HCT116 (cell line): ENCODE measurements at places on chromosomes 13 and 19.

DNA sequence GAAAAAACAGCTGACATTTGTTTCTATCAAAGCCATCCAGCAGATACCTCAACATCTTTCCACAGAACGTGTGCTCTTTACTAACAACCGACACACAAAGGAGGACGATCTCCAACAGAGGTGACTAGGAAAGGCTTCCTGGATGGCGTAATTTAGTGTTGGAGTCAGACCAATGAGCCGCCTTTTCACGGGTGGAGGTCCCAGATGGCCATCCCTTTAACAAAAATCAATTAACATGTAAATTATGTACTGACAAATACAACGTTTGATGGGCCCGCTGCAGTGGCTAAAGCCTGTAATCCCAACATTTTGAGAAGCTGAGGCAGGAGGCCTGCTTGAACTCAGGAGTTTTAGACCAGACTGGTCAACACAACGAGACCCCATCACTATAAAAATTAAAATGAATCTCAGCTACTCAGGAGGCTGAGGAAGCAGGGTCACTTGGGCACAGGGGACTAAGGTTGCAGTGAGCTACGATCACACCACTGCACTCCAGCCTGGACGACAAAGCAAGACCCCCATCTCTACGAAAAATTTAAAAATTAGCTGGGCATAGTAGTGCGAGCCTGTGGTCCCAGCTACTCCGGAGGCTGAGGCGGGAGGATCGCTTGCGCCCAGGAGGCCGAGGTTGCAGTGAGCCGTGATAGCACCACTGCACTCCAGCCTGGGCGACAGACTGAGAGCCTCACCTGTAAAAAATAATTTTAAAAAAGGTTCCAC lies 1.2 kb upstream of the DPY19L3 start:
- no peak for DNase-seq

DNA sequence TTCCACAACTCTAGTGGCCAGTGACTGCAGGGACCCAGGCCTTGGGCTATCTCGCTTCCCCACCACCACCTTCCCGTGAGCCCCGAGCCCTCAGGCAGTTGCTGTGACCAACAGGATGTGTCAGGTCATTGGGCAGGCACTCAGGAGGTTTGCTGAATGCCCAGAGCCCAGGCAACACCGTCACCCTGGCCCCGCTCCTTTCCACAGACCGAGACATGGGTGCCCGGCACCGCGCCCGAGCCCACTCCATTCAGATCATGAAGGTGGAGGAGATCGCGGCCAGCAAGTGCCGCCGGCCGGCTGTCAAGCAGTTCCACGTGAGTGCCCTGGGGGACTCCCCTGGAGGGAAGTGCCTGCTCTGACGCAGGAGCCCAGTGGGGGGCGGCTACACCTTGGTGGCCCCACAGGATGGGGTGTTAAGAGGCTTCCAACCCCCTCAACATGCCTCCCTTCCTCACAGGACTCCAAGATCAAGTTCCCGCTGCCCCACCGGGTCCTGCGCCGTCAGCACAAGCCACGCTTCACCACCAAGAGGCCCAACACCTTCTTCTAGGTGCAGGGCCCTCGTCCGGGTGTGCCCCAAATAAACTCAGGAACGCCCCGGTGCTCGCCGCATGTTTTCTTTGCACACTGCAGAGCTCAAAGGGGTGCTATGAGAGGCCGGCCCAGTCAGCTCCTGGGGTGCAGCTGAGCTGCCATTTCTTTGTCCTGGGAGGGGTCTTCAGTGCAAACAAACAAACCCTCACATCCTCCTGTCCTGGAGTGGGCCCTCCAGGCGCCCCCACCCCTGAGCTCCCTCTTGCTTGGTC lies 3.2 kb downstream of the RPL18A start:
- no peak for DNase-seq

DNA sequence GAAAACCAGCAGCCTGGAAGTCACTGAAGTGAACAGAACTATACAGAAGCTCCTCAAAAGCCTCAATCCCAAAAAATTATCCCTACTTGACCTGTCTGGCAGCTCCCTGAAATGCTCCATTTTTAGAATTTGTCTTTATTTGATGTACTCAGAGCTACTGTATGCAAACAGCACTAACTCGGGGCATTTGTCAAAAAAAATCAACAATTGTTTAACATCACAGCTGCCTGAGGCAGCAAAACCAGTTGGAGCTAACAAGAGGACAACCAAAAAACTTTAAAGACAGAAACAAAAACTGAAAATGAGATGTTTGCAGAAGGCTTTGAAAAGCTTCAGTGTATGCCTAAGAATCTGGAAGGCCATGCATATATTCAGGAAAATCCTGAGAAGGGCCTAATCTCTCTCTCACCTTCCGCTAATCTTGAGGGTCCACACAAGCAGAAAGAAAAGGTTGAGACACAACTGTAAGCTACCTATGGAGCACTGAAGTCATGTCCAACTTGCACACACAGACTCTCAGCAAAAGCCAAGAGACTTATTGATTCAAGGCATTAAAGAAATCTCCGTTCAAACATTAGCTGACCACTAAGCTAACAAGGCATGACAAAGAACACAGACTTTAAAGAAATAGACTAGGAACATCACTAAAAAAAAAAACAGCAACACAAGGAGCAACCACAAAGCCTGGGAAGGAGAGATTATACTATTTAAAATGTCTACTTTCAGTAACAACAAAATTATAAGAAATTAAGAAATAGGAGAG lies 16.1 kb downstream of the VWA8 start:
- DNase-seq: no peak

- no peak for DNase-seq
Measured at GRCh38 chr19:36837176-36837905, 846 bp downstream of the ZNF790 start.

- no peak for DNase-seq
Measured at GRCh38 chr19:31586282-31586681, 237.0 kb upstream of the TSHZ3 start.

DNA sequence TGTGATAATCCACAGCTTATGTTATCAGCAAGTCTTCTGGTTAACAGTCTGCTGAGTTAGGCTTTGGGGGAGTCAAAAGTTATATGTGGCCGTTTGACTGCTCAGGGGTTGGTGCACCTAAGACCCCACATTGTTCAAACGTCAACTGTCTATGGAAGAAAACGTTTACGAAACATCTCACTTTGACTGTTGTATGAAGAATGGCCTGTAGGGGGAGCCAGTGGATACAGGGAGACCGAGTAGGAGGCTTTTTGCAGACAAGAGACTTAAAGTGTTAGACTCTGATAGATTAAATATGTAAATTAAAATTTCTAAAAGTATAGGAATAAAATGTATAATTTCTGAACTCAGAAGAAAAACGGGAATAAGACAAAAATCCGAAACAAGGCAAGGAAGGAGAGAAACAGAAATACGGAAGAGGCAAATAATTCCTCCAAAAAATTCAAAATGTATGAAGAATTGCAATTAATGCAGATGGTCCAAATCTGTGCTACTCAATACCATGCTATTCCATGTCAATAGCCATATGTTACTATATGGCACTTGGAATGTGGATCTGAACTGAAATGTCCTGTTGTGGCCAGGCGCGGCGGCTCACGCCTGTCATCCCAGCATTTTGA lies 37.8 kb downstream of the TNFSF14 start:
- peak; percentile 77 for DNase-seq

- no peak for DNase-seq
Measured at GRCh38 chr13:89966524-89966923, 1381.0 kb upstream of the MIR17HG start.

- no peak for DNase-seq
Measured at GRCh38 chr13:90534617-90535370, 812.7 kb upstream of the MIR17HG start.

DNA sequence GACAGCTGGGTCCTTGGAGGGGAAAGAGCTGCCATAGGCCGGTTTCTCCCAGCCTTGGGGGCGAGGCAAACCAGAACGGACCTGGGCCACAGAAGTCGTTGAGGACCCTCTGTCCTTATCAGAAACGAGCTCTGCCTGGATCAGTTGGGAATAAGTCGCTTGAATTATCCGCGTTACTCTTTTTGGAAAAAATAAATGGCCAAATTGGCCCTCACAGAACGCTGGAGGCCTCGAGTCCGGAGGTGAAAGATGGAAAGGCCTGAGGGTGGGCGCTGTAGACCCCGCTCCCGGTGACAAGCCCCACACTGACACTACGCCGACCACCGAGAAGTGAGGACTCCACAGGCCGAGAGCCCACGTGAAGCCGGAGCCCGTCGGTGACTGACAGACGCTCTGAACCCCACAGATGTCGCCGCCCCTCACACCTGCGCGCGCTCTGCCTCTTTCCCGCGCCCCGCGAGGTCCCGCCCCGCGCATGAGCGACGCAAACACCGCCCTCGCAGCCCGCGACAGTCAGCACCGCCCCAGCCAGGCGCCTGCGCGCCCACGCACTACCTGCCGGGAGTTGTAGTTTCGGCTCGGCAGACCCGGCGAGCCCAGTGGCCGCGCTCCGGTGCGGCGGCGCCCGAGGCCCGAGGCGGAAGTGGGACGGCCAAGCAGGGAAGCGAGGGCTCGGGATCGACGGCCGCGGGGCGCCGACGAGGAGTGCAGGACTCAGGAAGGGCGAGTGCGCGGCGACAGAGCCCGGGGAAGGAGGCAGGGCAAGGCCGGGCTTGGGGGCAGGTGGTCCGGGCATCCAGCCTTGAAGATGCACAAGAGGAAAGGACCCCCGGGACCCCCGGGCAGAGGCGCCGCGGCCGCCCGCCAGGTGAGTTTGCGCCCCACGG lies at the start of the genes BRME1 and CC2D1A:
Gene BRME1, minus strand, starts transcription at position 484 of the 887 bp plus-strand sequence. CDS start 1,225 bp downstream, outside the sequence.
Gene CC2D1A, plus strand, starts transcription at position 568 of the 887 bp plus-strand sequence. Its CDS starts 241 bp downstream, at position 809.
- DNase-seq: peak; percentile 76

GRCh38 chr13:93736081-93736480 lies 509.5 kb downstream of the GPC6 start:
- no peak for DNase-seq

GRCh38 chr13:113361406-113361805 lies 2.5 kb downstream of the GRTP1 start:
- no peak for DNase-seq

DNA sequence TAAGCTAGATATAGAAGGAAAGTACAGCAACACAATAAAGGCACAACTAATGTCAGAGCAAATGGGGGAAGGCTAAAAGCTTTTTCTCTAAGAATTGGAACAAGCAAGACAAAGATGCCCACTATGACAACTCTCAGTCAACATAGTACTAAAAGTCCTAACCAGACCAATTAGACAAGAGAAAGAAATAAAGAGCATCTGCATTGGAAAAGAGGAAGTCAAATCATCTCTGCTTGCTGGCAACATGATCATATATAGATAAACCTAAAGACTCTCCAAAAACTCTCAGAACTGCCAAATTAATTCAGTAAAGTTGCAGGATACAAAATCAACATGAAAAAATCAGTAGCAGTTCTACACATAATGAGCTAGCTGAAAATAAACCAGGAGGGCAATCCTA lies 542.0 kb downstream of the DIAPH3 start:
- DNase-seq: no peak

GRCh38 chr13:112741835-112742570 lies 52.2 kb downstream of the ATP11A start:
- no peak for DNase-seq

GRCh38 chr13:48890391-48890790 lies 85.3 kb upstream of the FNDC3A start:
- no peak for DNase-seq

DNA sequence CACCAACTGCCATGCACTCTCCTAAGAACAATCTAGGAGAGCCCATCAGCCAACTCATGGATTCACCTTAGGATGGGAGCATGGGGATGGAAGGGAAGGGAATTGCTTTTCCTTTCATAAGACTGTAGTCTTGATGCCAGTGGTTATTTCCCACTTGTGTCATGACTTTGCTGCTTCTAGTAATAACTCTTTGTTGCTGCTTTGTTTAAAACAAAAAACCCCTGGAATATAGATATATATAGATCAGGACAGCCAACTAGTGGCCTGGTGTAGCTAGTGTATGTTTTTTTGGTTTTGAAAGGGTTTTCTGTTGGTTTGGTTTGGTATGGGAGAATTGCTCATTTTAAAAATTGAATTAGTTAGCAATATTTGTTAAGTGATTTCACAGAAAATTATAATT lies 39.3 kb upstream of the KCTD4 start:
- DNase-seq: no peak

GRCh38 chr19:3443840-3444694 lies 36.3 kb downstream of the SMIM24 start:
- DNase-seq: no peak

DNA sequence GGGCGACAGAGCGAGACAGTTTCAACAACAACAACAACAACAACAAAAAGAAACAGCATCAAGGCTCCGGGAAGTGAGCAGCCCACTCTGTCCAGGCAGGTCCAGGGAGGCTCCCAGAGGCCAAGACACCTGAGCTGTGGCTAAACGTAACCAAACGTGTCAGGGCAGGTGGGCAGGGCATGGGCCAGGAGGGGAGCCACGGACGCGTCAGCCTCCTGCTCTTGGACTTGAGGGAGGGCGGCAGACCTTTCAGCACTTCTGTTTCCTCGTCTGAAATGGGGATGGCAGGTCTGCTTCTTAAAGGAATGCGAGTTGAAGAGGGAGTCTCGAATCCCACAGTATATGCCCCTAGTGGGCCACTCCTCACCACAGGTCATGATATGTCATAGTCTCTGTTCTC lies 53.8 kb downstream of the MYO9B start:
- no peak for DNase-seq

GRCh38 chr19:19568802-19569756 lies 31.0 kb downstream of the CILP2 start:
- no peak for DNase-seq

- no peak for DNase-seq
Measured at GRCh38 chr19:10601999-10602329, 14.9 kb upstream of the AP1M2 start.

- DNase-seq: no peak
Measured at GRCh38 chr19:55376241-55376933, at the start of gene TMEM190. Gene TMEM190, plus strand, starts transcription at chr19:55376826. Its CDS starts 28 bp downstream, at chr19:55376854.

- DNase-seq: peak; percentile 45
Measured at GRCh38 chr19:12611361-12611699, 610 bp downstream of the ZNF791 start.

GRCh38 chr19:13859361-13859880 lies 17.5 kb upstream of the NANOS3 start:
- no peak for DNase-seq

GRCh38 chr13:68047889-68048288 lies 817.8 kb upstream of the PCDH9 start:
- no peak for DNase-seq

DNA sequence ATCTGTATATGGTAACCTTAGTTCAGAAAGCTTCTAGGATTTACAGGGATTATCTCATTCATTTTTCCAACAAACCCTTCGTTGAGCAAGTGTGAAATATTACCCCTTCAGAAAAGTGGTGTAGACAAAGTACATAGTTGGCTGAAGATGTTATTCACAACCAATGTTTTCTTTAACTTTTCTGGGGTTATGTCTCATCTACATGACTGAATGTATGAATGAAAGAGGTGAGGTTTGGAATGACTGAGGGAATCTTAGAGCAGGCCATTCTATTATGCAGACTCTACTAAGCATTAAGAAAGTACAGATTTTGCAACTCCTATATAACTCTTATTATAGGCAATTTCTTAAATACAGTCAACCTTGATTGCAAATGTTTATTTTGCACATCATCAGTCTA lies 167.2 kb downstream of the NDFIP2 start:
- no peak for DNase-seq
